ENCODE measurements at places on chromosomes 4 and X. TPM values are rescaled to one million over a fixed set of nuclear protein-coding genes. Genes with fewer than 3 reads are reported as not detected.

Gene INTU
- 7.4 TPM for total RNA-seq

Gene GSX2
- not detected for total RNA-seq

Gene ADH4
- total RNA-seq = not detected

Gene STAP1
- not detected for total RNA-seq

Gene SMARCA1
- 64.7 TPM for total RNA-seq

Gene ATRX
- 77.0 TPM for total RNA-seq

Gene TEX13D
- not detected for total RNA-seq

Gene PTTG2
- total RNA-seq = 0.64 TPM

Gene GPR173
- 3.9 TPM for total RNA-seq

Gene GIMD1
- total RNA-seq = not detected

Gene TMEM154
- total RNA-seq = 11.2 TPM
